ENCODE measurements at places on chromosomes 3 and 15. TPM values are rescaled to one million over a fixed set of nuclear protein-coding genes. Genes with fewer than 3 reads are reported as not detected.

Gene SLC9C1
- polyA plus RNA-seq, result not detected

Gene DNAH1
- polyA plus RNA-seq, result 6.0 TPM

Gene GOLGA6B
- polyA plus RNA-seq, result not detected

Gene HLTF
- 164 TPM for polyA plus RNA-seq

Gene TICRR
- polyA plus RNA-seq, result 0.36 TPM

Gene IRAK2
- polyA plus RNA-seq, result 1.1 TPM

Gene TRIM42
- polyA plus RNA-seq, result not detected

Measured in neural cell (in vitro differentiated cells).